Memory B cell (primary cell): ENCODE measurements at places on chromosomes 16 and 17.

GRCh38 chr16:1293921-1294656 lies 15.3 kb upstream of the UBE2I start:
- no peak for DNase-seq

DNA sequence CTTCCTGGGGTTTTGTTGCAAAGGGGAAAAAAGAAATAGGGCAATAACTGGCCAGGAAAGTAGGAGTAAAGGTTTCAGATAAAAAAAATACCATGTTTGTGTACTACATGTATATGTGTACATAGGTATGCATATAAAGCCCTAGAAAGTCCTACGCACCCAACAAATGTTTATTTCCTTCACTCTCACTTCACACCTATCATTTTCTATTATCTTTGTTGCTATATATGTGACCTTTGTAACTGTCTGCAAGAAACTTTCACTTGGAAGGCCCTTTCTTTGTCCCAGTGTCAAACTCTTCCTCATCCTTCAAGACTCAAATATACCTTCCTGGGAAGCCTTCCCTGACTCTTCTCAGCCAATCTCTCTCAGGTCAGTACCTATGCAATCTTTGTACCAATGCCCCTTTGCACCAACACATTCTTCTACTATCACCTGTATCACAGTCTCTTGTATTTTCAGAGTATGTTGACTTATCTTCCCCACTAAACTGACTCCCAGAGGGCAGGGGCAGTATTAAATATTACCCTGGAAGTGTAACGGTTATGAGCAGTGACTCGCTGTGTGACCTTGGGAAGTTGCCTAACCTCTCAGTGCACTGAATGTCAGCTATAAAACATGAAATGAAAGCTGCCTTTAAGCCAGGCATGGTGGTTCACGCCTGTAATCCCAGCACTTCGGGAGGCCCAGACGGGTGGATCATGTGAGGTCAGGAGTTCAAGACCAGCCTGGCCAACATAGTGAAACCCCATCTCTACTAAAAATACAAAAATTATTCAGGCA lies 6.5 kb downstream of the XPO6 start:
- no peak for DNase-seq

GRCh38 chr17:49845321-49845720 lies 2.5 kb downstream of the TAC4 start:
- DNase-seq, result no peak

- no peak for DNase-seq
These were observed 20.1 kb upstream of the BCAR1 start for GRCh38 chr16:75271441-75272096.

DNA sequence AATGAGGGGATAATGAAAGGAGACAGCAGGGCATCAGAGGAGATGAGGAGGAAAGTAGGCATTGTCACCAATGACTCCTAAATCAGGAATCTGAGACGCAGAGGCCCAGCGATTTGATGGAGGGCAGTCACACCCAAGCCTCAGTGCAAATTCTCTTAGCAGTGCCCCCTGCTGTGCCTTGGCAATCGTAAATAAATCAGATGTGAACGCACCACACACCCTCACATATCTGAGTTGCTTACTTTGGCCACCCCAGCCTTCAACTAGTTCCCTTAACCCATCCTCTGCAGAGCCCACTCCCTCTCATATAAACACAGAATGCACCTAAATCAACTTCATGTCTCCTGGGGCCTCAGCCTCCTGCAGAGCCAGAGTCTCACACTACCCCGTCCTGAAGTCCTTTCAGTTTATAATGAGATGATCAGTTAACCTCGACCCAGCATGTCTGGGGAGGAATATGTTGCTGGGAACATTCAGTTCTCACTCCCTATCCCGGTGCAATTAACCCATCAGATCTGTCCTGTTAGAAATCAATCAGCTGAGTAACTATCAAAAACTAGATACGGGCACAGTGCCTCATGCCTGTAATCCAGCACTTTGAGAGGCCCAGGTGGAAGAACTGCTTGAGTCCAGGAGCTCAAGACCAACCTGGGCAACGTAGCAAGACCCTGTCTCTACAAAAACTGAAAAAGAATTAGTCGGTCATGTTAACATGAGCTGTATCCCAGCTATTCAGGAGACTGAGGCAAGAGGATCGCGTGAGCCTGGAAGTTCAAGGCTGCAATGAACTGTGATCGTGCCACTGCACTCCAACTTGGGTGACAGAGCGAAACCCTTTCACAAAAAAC lies 78.4 kb downstream of the SLC39A11 start:
- no peak for DNase-seq

GRCh38 chr17:4827399-4827798 lies 5.7 kb upstream of the MINK1 start:
- no peak for DNase-seq

DNA sequence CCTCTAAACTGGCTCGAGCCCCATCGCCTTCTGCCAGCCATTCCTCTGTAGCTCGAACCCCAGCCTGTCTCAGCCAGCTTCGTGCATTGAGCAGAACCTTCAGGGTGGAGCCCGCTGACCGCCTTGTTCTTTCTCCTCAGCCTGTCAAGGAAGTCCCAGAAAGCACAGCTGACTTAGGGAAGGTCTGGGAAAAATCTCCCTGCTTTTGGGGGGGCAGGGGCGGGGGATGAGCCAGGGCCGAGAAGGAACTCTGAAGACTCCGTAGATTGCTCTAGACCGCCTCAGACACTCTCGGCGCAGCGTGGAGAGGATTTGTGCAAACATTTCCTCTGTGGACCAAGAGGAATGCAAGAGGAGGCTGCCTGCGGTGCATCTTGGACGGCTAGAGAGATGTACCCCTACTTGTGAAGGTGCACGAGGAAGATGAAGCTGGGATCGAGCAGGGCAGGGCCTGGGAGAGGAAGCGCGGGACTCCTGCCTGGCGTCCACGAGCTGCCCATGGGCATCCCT lies at the start of gene GLP2R:
TSS of gene GLP2R (plus strand) at position 284 of the 510 bp plus-strand sequence. CDS start at position 424, 140 bp downstream.
- no peak for DNase-seq

DNA sequence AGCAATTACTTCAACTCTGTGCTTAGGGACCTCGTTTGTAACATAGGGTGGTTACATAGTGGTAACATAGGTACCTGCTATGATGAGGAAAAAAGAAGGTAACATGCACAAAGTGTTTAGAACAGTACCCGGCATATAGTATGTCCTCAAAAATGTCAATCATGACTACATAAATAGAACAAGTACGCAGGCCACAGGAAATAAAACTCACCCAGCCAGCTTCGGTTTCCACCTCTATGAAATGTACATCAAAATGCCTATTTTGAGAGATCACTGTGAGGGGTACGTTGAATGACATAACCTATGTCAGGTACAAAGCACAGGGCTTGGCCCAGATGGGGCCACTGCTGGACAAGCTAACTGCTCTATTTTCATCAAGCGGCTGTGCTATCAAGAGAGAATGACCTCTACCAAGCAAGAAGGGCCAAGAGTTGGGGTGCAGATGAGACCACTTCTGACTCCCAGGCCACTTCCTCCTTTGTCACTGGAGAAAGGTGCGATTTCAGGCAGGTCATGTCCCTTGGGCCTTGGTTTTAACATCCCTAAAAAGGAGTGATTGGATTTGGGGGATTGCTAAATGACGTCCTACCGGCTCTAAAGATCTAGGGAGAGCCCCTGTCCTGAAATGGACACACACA lies 45.4 kb downstream of the WSB1 start:
- DNase-seq, result no peak

DNA sequence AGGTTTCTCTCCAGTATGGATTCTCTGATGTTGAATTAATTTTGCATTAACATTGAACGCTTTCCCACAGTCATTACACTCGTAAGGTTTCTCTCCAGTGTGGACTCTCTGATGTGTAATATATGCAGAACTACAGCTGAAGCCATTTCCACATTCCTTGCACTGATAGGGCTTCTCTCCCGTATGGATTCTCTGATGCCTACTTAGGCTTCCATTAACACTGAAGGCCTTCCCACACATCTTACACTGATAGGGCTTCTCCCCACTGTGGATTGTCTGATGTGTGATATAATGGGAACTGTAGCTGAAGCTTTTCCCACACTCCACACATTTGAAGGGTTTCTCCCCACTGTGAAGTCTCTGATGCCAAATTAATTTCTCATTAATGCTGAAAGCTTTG lies 7.2 kb upstream of the TLE7 start:
- no peak for DNase-seq
